ENCODE measurements at places on chromosomes 3 and 15.

DNA sequence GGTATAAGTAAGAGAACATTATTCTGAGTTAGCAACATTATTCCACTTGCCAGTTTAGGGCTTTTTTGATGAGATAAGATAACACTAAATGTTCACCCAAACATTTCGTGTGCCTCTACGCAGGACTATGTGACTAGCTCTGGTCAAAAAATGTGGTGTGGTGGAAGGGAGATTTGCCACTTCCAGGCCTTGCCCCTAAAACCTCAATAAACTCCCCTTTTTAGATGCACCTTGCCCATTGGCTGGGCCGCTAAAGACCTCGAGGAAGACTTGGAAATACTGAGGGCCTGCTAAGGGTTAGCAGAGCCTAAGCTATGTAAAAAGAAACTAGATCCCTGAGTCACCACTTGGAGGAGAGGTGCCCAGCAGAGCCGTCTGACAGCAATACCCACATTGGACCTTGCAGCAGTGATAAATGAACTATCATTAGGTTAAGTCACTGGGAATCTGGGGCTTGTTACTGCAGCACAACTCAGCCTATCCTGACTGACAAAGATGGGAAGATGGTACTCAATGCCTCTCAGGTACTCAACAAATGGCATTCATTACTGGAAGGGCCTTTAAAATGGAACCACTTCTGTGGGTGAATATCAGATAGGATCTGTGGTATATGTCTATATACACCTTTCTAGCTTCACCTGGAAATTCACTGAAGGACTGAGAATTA, 331.5 kb upstream of the TLE3 start:
- no peak for DNase-seq

DNA sequence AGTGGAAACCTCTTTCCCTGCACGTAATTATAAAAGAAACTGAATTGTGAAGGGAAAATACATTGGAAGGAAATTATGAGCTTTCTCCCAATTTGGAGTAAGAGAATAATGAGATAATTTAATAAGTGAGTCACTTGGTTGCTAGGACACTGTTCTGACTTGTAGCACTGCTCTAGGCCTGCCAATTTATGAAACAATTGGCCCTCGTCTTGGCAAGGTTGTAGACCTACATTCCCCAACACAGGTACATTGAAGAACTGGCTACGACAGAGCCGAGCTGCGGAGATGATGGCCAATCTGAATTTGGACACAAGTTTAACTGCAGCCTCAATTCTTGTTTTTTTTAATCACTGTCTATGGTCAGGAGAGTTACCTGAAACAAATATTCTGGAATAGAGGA, 674.1 kb downstream of the MECOM start:
- DNase-seq = no peak

DNA sequence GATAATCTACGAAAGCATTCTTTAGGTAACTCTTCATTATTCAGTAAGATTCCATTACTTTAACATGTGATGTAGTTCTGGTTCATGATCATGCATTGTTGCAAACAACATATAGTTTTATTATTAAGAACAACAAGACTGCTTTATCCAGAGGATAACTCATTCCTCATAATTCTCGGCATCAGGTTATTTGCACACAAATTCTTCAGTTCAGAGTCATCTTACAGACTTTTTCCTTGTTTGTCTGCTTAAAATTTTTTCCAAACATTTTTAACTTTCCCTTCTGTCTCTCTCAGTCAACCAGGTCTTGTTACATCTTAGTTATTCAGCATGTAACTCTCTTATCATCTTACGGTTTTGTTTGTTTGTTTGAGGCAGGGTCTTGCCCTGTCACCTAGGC, 60.1 kb downstream of the VGLL3 start:
- DNase-seq = no peak

- DNase-seq = no peak
Observed at GRCh38 chr3:24598695-24599470, 104.2 kb upstream of the THRB start.

DNA sequence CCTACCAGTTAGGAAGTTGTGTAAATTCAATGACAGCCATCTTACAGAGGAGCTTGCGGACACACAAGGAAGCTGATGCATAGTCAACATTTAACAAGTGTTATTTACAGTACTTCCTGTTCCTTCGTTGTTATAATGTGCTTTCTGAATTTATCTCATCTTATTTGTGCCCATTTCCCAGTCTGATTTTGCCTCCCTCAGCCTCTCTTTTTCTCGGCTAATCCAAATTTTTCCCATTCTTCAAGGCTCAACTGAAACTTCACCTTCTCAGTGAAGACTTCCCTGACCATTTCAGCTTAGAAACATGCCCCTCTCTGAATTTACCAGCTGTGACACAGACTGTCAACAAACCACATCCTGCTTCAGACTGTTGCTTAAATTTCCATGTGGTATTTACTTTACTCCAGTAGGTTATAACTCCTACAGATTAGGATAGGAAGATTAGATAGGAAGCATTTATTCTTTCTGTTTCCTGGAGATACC, 55.7 kb upstream of the CP start:
- no peak for DNase-seq

DNA sequence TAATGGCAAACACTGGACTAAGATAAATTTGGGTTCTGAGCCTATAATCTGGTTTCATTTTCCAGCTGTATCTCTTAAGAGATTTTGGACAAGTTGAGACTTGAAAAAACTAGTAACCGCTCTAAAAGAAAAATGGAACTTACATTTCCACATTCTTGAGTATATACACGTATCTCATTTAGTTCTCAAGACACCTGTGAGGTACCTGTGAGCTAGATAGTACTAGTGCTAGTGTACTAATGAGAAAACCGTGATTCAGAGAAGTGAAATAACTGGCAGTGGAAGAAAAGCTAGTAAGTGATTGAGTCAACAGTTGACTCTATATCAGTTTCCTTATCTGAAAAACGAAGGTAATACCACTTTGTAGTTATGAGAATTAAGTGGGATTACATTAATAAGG, 62.2 kb upstream of the PAQR5 start:
- DNase-seq = no peak

GRCh38 chr3:110731148-110731547, 340.5 kb upstream of the NECTIN3 start:
- no peak for DNase-seq

DNA sequence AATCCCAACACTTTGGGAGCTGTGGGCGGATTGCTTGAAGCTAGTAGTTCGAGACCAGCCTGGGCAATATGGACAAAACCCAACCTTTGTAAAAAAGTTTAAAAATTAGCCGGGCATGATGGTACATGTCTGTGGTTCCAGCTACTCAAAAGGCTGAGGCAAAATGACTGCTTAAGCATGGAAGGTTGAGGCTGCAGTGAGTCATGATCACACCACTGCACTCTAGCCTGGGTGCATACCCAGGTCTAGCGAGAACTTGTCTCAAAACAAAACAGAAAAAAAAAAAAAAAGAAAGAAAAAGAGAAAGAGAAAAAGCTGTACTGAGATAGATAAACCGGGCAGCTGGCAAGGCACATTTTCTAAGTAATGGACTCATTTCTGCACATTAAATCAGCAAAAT, 10.6 kb downstream of the ARPP19 start:
- no peak for DNase-seq

GRCh38 chr3:153404157-153404556, 242.1 kb downstream of the RAP2B start:
- DNase-seq = no peak

DNA sequence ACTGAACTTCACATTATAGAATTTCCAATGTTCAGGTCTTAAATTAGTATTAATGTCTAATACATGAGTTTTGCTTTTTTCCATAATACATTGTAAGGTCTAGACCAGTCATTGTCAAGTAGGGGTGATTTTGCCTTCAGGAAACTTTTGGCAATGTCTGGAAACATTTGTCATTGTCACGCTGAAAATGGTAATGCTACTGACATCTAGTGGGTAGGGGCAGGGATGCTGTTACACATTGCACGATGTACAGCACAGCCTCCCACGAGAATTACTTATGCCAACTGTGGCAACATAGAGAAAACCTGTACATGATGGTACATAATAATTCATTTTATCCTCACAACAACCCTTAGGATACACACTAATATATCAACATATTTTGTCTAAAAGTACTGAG, 384.1 kb downstream of the CADM2 start:
- no peak for DNase-seq

DNA sequence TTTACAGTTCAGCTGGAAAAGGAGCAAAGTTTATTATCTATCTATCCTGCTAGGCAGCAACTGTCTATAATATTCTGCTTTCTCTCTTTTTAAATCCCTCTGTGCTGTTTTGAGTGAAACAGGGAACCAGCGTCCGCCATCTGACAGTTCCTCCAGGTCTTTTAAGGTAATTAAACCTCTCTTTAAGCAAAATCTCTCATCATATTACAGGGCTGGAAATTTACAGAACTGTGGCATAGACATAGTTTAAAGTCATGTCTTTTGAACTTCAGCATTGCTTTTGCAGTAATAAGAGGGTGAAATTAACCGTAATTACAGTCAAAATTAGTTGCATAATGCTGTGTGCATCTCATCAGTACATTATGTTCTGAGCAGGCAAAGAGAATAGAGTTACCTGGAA, 263.4 kb upstream of the KCNMB2 start:
- no peak for DNase-seq

DNA sequence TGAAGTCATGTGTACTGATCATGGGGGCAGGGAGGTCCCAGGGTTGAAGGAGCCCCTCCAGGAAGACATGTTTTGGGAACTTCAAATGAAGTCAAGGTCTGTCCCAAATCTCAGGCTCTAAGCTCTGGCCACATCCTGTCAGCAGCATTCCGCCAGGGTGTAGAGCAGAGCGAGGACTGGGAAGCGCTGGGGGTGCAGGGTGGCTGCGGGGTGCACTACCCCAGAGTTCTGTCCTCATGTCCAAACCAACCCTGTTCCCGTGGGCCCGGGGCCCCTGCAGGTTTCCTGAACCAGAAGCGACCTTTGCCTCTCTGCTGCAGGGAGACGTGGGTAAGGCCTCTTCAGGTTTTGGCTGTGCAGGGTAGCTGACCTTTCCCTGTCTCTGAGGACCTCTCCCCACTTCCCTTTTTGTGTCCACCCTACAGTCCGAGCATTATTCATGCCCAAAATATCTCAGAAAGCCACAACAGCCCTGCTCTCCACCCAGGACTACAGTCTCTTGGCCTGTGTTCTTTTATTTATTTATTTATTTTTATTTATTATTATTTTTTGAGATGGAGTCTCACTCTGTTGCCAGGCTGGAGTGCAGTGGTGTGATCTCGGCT, 26.6 kb upstream of the FLNB start:
- DNase-seq = no peak

GRCh38 chr3:157098823-157099185, 61.1 kb downstream of the CCNL1 start:
- no peak for DNase-seq

DNA sequence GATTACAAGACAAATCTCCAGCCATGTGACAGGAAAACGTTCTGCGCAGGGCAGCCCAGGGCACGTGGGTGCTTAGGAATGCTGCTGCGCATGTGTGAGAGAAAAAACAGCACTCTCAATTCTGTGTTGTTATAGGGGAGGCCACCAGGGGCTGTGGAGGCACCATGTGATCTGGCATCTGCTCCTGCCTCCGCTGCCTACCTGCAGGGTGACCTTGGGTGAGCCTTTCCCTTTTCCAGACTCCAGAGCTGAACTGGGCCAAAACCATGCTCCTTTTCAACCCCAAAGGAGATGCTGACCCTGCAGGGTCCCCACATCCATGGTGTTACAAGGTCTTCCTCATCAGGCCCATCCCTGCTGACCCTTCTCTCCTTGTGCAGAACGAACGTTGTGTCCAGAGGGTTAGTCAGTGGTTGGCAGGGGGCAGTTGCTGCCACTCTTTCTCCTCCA, 81.5 kb upstream of the RASGRF1 start:
- DNase-seq = no peak

DNA sequence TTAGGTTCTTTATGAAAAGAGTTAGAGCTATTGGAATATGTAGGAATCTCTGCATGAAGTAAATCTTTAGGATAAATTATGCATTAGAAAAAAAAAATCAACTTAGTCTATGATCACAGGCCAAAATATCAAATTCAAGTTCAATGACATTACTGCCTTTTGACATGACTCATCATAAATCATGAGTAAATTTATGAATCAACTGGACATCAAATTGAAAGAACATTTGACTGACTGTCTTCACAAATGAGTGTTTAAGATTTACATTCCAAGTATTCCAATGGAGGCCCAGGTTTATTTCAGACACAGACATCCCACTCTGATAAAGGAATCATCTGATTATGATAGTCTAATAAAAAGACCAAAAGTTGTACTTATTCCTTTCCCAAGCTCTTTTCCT, 192.8 kb upstream of the TTC14 start:
- DNase-seq = no peak

DNA sequence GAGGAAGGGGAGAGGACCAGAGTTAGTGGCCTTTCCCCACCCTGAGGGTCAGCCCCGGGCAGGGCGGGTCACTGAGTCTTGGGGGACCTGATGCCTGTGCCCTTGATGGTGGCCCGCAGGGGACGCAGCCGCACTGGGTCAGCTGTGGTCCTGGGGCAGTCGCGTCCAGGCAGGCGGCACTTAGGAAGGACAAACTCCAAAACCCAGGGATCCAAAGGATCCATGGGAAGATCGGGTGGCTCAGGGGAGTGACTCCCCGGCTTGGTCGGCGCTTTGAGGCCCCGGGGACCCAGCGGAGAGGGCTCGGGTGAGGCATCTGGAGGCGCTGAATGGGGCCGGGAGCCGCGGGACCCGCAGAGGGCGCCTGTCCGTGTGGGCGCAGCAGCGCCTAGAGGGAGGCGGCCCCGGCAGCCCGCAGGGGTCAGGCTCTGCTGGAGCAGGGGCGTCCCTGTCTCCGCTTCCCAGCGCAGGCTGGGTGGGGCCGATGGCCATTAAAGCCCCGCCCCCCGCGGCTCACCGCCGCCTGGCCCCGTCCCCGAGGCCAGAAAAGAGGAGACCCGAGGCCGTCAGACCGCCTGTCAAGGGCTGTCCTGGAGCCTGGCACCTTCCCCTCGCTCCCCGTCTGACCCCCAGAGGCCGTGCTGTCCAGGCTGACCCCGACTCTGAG, 17.5 kb downstream of the CIDEC start:
- peak; percentile 72 for DNase-seq

GRCh38 chr3:175227126-175227525, 368.0 kb downstream of the NAALADL2 start:
- no peak for DNase-seq

- no peak for DNase-seq
Observed at GRCh38 chr15:50458348-50459112, 34.3 kb downstream of the USP8 start.
